Right hindlimb (tissue), 1 donor: ENCODE measurements at places on chromosomes 3 and 15.

GRCh38 chr3:178768072-178768864 lies 232.0 kb downstream of the KCNMB2 start:
- DNase-seq = no peak

GRCh38 chr15:60720086-60720485 lies 241.1 kb upstream of the ICE2 start:
- DNase-seq = no peak

DNA sequence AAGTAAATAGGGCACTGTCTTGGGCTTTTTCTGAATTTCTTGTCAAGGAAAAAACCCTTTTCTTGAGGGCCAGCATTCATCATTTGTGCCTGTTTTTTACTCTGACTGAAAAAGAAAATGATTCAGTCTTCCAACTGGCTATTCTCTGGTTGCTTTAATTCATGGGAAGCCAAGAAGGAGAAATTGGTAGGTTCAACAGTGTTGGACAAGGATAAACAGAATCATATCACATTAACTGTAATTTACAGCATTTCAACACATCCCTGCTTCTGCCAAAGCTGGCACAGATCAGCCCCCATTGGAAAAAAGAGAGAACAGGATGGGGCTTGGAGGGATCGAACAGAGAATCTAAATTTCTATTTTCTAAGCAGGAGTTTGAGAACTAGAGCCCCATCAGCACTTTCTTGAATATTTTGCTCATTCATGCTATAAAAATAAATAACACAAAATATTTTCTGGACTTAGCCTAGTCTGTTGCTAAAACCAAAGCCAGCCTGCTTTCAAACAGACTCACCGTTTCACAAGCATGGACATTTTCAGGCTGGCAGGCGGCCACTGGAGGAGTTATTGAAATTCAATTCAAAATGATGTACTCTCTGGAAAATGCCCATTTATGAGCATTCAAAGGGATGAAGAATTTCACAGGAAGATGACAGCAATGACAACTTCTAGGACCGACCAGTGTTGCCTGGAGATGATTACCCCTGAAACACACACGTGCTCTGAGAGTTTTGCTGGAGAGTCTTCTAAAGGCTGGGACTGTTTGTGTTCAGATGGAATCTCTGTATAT lies 181.2 kb downstream of the WNT5A start:
- DNase-seq = peak; percentile 58

GRCh38 chr15:65512807-65513416 lies 4.6 kb downstream of the DPP8 start:
- peak; percentile 75 for DNase-seq

- DNase-seq = no peak
Observed at GRCh38 chr3:98777286-98777685, 14.1 kb downstream of the ST3GAL6 start.

DNA sequence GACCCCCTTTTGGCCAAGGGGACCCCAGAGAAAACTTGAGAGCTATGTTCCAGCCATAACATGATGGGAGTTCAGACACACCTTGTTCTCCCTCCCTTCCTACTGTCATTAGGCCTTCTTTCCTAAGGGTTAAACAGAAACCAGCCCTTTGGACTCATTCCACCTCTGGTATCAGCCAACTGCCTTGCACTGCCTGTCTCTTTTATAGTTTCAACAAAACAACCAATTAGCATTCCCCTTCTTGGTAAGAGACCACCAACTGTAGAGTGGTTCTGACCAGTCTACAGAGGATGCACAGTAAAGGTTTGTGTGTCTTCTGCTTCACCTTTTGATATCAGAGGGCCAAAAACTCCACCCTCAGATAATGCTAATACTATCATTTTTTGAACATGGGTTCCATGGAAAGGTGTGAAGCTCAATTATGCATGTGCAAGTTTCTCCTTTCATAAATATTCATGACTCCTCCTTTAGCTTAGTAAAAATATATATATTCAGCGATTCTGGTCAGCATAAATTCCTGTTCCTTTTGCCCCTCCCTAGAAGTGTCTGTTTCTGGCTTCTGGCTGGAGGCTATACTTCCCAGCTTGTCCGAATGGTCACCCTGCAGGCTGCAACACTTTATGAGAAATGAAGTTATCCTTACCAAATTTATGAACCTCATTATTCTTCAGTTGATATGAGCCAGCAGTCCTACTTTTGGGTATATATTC lies 55.9 kb downstream of the SERP1 start:
- DNase-seq = no peak

- no peak for DNase-seq
Observed at GRCh38 chr3:122824465-122825381, 29.9 kb downstream of the SLC49A4 start.

- DNase-seq = no peak
Observed at GRCh38 chr3:169667166-169668071, 3.9 kb upstream of the MECOM start.

- no peak for DNase-seq
Observed at GRCh38 chr15:67137951-67138848, 72.8 kb downstream of the SMAD3 start.

DNA sequence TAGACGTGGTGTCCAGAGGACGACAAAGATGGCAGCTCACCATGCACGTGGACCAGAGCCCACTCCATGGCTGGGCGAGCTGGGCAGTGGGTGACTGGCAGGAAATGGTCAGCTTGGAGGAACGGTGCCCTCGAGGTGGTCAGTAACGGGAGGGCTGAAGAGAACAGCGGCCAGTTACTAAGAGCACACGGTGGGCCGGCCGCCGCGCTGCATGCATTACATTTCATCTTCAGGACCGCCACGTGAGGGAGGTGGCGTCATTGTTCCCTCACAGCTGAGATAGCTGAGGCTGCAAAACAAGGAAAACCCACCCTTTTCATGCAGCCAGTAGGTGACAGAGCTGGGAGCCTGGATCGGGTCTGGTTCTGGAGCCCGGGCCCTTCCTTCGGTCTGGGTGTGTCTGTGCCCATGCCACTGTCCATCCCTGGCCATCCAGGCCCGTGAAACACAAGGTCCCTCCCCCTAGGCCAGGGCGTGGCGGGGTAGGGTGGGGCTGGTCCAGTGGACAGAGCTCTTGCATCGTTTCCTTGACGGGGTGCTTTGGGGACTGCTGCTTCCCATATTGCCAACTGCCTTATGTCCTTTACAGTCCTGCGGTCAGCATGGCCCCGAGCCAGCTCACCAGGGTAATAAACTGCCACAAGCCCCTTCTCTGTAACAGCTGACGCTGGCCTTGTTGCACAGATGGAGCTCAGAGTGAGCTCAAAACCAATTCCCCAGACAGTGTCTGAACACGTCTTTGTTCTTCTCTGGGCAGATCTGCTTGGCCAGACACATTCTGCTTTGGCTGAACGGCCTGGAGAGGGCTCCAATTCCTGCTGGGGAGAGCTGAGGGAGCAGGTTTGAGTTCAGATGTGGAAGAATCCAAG lies 51.8 kb downstream of the RGMA start:
- DNase-seq = peak; percentile 89

GRCh38 chr3:118882353-118882947 lies 152.2 kb downstream of the IGSF11 start:
- peak; percentile 64 for DNase-seq

GRCh38 chr3:47362701-47363100 lies 18.1 kb upstream of the PTPN23 start:
- DNase-seq = no peak

DNA sequence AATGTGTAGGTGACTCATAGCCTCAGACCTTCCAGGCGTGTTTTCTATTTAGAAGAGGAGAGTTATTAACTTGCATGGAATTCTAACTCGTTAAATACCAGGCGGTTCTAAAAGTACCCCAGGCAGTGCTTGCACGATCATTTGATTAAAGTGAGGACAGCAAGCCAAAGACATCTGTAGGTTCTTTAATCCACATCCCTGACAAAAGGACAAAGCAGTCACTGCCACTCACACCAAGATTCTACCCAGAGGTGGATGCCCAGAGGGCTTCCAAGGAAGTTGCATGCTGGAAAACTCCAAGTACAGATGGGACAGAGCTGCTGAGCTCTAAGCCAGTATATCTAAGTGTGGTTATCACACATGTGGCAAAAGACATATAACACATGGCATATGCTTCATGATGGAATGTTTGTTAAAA lies 372.1 kb downstream of the ROBO2 start:
- no peak for DNase-seq

GRCh38 chr3:47541583-47542108 lies 28.1 kb upstream of the ELP6 start:
- DNase-seq = no peak

GRCh38 chr3:177598097-177598833 lies 401.0 kb upstream of the TBL1XR1 start:
- no peak for DNase-seq

DNA sequence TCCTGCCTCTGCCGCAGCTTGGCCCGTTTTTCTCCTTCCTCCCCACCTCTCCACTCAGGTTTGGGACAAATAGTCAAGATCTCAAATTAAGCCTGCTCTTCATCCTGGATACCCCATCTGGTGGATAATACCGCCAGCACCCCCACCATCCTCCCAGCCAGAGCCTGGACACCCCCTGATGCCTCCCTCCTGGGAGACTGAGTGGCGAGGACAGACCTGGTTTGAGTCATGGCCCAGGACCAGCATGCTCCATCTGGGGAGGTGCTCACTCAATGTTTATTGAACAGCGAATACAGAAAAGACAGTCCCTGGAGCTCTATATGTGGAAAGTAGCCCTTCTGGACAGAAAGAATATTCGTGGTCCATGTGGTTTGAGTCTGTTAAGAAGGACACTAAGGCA lies 23.3 kb downstream of the CTSH start:
- no peak for DNase-seq

DNA sequence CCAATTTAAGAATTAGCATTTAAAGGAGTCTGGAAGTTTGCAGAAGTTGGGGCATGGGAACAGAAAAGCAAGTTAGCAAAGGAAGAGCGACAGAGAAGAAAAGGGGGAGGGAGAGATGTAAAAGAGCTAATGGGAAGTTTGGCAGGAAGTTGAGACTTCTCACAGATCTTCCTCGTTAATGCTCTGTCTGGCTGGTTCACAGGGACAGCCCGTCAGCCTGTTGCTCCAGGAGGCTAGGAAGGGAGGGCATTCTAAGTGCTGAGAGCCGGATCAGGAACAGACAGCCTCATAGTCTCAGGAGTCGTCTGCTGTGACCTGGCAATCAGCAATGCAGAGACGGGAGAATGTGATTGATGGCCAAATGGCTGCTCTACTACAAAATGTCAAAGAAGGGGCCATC lies 150.3 kb downstream of the AGBL1 start:
- no peak for DNase-seq

GRCh38 chr3:113148284-113148683 lies 63.1 kb upstream of the BOC start:
- DNase-seq = no peak

DNA sequence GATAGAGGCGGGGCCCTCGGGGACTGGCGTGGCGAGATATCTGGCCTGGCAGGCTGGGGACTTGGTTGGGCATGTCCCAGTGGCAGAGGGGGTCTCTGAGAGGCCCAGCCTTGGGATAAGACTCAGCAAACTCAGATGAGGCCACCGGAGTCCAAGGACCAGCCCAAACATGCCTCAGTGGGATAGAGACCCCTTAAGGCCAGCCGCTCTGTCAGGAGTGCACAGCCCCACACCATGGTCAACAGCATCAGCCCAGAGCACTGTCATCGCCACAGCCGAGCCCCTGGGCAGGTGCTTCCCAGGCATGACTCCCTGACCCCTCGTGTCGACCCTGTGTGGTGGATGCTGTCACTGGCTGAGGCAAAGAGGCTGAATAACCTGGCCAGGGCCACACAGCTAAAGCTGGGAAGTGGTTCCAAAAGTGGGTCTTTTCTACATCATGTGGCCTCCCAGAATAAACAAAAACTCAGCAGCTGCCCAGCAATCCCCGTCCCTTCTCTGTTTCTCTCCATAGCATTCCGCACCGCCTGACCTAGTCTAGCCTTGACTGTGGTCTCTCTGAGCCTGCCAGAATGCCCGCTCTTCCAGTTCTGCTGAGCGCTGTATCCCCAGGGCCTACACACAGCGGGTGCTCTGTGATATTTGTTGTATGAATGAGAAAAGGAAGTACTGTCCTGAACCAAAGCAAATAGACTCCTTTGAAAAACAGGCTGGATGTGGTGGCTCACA lies 15.1 kb downstream of the CTSH start:
- no peak for DNase-seq

- no peak for DNase-seq
Observed at GRCh38 chr15:82064824-82065223, 19.0 kb upstream of the MEX3B start.

DNA sequence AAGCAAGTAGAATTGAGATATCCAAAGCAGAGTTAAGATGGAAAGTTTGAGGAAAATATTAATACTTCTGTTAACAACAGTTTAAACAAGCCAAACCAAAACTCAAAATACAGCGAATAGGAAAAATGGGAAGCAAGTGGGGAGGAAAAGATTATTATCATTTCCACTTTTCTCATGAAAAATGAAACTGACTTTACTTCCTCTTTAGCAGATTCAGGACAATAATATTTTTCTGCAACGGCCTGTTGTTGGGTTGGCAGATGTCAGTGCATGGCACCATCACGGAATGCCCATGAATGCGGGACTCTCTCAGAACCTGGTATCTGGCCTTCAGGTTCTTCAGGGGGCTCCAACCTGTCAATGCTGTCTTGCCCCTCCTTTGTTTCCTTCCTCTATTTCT lies 11.1 kb downstream of the ANKUB1 start:
- DNase-seq = no peak

DNA sequence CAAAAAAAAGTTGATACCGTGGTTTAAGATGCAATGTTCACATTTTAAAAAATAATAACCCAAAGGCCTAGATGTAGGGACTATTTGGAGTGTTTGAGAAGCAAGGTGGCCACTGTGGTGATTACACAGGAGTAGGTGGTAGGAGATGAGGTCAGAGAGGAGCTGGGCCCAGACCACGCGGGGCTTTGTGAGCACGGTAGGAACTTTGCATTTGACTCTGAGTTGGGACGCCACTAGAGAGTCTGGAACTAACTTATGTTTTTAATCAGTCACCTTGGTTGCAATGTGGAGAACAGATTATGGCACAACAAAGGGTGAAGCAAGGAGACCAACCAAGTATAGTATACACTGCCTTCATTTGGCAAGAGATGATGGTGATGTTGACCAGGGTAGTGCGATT lies 351.7 kb downstream of the MECOM start:
- no peak for DNase-seq

GRCh38 chr3:184485906-184486305 lies 75.7 kb upstream of the EPHB3 start:
- no peak for DNase-seq

- no peak for DNase-seq
Observed at GRCh38 chr3:129050556-129051295, 9.9 kb upstream of the GP9 start.

GRCh38 chr3:195269375-195270078 lies 1.4 kb downstream of the XXYLT1 start:
- no peak for DNase-seq

DNA sequence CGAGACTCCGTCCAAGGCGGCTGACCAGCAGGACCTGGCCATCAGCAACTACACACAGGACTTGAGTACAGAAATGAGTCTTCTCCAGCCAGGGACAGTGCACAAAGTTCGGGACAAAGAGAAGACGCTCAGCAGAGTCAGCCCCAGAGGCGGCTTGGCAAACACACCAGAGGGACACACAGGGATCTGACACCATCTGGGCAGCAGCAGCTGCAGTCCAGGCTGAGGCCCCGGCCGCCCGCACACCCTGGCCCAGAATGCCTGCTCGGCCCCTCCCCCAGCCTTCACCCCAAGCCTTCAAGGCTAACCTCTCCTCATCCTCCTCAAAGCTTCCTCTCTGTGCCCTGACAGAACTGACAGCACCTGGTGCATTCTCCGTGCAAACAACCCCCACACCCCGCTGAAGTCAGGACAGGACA lies 61.1 kb downstream of the XXYLT1 start:
- DNase-seq = peak; percentile 83
